ENCODE measurements at places on chromosomes 11 and 22.

- DNase-seq = no peak
Observed at GRCh38 chr11:15907806-15908205, 448.5 kb downstream of the SOX6 start.

- no peak for DNase-seq
Observed at GRCh38 chr11:58905721-58906547, 33.4 kb upstream of the GLYATL1 start.

GRCh38 chr11:129790106-129790505 is 25.5 kb upstream of the TMEM45B start:
- DNase-seq = no peak

DNA sequence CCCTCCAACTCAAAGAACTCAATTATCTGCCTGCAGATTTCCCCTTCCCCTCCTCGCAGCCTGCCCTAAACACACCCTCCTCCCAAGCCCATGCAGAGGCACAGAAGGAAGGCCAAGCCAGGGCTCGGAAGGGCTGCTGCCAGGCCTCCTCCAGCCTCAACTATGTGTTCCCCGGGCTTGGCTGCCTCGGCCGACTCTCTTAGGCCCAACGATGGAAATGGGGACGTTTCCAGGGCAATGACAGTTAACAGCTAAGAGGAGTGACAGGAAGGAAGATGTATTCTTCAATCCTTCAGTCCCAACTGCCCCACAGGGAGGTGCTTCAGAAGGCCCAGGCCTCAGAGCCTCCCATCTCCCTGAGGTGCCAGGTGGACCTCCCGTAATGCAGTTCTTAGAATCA is 104.0 kb upstream of the AKIP1 start:
- no peak for DNase-seq

DNA sequence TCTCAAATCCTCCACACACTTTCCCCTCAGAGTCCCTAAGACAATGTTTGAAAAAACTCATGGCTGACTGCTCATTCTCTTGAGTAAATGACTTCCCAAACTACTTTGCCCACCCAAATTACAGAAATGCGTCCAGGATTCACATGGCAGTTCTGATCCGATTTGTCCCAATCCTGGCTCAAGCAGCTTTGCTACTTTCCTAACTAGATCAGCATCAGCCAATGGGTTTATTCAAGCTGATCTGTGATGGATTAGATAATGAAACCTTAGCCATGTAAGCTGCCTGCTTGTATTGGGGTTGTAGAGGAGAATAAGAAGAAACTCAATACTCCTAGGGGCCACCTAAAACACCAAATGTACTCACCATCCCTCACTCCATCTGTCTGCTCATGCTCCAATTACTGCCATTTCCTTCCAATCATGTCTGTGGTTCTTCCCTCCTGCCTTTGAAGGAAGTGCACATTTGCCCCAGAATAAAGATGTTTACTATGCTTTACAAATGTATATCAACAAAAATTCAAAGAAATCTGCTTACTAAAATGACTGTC is 6.9 kb downstream of the RBFOX2 start:
- DNase-seq = no peak

DNA sequence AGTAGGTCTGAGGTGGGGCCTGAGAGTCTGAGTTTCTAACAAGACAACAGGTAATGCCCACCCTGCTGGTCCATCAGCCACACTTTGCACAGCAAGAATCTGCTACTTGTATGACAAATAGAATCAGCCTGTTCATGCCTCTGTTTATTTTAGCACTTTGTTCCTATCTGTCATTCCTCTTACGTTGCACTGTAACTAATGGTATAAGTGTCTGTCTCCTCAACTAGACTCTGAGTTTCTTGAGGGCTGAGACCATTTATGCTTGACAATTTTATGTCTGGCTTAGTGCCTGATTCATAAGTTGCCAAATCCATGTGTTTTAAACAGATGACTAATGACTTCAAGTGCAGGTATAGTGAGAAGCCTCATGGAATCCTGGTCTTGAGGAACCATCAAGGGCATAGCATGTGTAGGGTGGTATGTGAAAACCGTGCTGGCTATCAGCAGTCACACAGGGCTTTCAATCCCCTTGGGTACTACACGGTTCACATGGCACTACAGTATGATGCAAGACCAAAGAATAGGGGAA is 209.7 kb downstream of the C11orf91 start:
- DNase-seq = no peak

GRCh38 chr11:3375552-3375951 is 3.4 kb downstream of the ZNF195 start:
- no peak for DNase-seq

- no peak for DNase-seq
Observed at GRCh38 chr11:66465373-66466224, 1.1 kb upstream of the PELI3 start.

DNA sequence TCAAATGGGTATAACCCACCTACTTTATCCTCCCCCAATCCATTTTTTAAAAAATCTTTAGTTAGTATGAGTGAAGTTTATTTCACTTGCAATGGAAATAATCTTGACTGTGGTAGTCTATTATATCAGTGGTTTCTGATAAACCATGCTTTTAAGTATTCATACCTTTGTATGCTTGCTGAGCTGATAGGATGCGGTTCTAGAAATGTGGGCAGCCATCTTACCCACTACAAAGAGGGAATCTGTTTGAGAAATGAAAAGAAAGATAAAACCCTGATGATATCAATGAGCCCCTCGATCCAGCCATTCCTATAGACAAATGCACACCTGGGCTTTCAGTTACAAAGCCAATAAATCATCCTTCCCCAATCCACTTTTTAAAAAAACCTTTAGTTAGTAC is 13.8 kb upstream of the PVALB start:
- DNase-seq = no peak

DNA sequence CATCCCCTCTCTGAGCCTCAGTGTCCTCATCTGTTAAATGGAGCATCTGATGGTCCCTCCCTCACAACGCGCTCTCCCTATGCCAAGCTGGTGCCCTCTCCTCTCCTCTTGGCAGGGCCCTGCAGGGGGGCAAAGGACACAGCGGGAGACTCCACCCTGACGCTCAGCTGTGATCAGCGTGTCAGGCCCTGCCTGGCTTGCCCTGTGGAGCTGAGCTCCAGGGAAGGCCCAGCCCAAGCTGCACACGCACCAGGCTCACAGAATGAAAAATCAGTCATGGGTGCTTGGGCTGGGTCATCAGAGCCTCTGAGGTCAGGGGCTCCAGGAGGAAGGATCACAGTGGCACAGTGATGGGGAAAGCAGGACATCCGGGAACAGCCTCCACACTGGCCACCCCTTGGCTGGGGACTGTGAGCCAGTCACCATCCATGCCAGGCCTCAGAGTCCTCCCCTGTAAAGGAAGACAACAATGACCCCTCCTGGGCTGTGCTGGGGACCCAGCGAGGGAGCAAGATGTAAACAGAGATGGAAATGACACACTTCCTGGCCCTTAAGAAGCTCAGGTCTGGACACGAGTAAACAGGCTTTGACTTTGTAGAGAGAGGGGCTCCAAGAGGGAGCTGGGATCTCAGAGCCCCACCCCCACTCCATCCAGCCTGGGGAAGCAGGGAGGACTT is 36.6 kb downstream of the RPL3 start:
- DNase-seq = no peak

DNA sequence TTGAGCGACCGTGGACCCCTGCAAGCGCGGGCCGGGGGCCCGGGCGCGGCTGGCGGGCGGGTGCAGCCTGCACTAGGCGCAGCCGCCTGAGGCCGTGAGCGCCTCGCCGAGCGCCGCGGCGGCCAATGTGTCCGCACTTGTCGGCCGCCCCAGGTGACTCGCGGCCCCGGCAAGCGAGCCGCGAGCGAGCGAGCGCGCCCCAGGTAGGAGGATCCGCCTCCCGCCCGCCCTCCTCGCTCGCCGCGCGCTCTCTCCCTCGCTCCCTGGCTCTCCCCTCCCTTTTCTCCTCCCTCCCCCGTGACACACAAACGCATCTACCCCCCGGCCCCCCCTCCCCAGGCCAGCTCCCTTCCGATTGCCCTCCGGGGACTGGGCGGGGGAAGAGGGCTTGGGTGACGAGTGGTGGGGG is at the start of gene WNT7B:
Gene WNT7B (minus strand): TSS at position 160 of the 409 bp plus-strand sequence. CDS start 408 bp downstream, outside the sequence.
- DNase-seq = peak; percentile 22

DNA sequence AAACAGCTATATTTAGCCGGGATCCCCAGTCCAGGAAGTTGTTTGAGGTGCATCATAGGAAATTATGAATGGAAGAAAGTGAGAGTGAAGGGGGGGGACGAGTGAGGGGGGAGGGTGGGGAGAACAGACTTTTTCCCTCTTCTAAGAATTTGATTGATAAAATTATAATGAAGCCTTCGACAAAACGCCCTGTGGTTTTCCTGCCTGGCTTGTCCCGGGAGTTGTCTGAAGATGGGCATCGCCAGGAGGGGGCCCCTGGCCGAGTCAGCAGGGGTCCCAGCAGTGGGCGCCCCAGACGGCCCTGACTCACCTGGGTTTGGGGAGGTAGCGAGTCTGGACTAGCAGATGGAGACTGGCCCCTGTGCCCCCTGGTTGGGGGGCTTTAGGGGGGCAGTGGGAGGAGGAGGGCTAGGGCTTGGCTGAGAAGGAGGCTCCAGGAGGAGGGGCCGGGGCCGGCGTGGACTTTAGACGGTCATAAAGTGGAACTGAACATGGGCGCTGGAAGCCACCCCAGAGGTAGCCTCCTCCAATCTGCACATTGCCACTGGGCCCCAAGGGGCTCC is 336 bp upstream of the LIF start:
- no peak for DNase-seq

DNA sequence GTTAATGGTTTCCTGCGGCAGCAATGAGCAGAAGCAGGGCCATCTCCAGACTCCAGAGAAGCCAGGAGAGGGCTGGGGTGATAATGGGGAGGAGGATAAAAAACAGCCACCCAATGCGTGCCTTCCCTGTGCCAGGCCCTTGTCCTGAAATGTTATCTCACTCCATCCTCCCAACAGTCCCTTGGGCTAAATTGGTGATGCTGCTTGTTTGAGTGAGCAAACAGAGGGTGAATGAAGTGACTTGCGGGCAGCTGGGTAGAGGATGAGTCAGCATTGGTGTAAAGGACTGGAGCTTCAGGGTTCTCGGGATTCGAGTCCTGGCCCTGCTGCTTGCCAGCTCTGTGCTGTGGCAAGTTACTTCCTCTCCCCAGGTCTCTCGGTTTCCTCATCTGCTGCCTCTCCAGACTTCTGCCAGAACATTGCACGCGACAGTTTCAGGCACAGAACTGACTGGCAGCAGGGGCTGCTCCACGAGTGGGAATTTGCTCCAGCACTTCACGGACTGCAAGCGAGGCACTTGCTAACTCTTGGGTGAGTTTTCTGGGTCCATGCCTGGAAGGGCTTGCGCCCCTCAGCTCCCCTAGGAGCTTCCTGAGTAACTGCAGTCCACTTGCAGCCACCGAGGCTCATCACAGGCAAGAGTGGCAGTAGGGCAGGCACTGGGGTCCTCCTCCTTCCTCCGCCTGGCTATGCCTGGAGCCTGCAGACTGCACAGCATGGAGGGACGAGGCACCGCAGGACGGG is at the start of gene P2RY6:
Gene P2RY6 (plus strand): TSS at position 403 of the 744 bp plus-strand sequence. CDS start 24,181 bp downstream, outside the sequence.
- DNase-seq = no peak

GRCh38 chr22:27919942-27920755 is 1.1 kb upstream of the PITPNB start:
- no peak for DNase-seq

- no peak for DNase-seq
Observed at GRCh38 chr22:38901111-38901641, 29.2 kb upstream of the CBX6 start.

DNA sequence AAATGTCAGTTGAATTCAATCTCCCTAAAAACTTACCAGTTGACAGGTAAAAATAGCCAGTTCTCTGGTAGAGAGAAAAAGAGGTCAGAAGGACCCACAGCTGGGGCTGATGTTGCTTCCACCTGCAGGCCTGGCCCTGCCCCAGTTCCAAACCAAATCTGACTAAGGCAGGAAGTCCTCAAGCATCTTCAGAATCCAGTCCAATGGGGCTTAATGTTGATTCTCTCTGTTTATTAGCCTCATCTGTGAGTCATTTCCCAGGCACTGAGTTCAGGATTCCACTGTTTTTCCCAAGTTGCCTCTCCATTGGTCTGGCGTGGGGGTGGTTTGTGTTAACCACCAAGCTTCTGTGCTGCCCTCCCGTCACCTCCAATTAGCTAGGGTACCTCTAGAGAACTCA is 601.8 kb downstream of the INSC start:
- DNase-seq = no peak
